ENCODE measurements at places on chromosomes 6 and 20. TPM values are rescaled to one million over a fixed set of nuclear protein-coding genes. Genes with fewer than 3 reads are reported as not detected.

- peak; percentile 53 for DNase-seq
Measured at GRCh38 chr20:46027245-46027853, 1.7 kb upstream of the SLC12A5 start.

DNA sequence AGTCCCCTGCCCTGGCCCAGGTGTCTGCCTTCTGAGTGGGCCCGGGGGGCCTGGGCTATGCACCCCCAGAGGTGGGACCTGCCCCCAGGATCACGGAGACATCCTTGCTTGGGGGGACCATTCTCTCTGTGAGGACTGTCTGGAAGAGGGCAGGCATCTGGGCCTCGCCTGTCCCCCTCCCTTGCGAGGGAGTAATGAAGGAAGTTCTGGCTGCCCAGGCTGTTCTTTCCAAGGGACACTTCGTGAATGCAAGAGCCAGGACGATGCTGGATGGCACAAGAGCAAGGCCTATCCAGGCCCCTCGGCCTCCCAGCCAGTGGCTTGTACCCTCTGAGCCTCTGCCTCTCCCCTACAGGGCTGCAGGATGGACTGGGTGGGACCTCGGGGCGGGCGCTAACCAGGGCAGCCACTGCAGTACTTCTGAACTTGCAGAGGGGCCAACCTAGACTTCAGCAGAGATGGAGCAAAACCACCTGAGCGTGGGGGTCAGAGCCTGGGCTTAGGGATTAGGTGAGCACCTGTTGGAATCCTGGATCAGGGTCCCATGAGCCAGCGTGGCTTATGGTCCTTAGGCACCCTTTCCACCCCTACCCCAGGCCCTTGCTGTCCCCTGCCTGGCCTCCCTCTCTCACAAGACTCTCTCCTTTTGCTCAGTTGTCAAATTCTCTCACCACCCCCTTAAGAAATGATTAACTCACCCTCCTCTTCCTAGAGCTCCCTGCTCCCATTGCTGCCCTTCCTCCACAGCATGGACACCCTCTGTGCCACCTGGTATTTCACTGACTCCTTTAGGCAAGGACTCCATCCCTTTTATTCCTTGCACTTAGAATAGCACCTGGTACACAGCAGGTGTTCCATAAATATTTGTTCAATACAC lies 53.2 kb downstream of the CTCFL start:
- no peak for DNase-seq

DNA sequence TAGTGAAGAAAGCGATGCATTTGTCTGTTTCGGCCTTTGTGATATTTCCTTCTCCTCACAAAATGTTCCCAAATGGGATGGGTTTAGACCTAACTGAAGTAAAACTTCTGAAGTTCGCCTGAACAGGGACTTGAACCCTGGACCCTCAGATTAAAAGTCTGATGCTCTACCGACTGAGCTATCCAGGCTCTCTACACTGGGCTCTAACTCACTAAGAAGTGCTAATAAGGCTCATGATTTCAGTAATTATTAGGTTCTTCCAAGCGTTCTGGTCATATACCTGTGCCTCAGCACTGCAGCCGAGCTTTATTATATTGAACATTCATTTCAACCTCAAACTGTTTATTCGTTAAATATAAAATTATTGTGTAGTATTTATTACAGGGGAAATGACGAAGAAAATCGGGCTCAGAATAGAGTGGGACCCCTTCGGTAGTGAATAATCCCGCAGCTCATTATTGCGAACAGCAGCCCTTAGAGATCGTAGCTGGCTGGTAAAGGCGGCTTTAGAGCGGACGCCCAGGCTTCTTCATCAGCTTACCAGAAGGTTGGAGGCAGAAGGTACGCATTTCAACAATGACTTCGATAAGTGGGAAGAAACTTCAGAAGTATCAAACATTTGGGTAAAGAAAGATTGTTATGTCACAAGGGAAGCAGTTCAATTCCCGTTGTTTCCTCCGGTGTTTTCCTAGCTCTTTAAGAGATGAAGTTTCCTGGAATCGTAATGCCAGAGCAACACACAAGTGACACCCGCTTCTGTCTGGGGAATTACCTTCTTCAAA lies 119.0 kb upstream of the ZNF184 start:
- peak; percentile 53 for DNase-seq

GRCh38 chr20:50844430-50845100 lies 49.7 kb downstream of the BCAS4 start:
- DNase-seq: no peak

DNA sequence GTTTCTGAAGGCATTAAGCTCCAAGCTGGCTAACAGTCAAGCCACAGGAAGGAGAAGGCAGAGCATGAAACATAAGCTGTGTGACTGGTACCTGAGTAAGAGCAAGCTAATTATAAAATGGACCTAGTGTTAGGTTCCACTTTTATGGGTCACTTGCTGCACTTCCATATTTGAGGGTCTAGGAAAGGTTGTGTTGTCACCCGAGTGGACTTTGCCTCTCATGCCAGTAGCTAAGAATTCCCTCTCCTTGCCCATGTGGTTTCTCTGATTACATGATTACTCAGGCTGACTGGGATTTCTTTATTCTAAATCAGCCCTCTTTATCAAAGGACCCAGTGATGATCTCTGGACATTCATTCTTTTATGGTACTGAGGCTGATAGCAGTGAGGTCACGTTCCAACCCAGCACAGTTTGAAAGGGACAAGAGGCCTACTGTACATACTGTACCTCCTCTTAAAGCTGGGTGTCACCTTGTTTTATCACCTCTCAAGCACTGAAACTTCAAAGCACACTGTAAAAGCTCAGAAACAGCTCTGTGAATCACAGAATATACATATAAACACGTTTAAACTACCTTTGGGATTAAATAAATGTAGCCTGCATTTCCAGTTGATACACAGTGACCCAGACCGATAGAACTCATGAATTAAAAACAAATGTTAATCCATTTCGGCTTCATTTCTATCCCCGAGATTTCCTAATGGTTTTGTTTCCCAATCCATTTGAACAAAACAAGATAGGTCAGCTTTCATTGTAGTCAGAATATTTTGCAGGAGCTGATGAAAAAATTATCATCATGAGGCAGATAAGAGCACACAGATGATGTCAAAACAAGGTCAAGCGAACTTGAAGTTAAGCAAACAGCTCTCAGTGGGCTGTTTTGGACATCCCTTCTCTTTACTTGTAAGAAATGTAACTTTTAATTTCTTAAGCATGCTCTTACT lies 96.5 kb downstream of the ALDH8A1 start:
- no peak for DNase-seq

- no peak for DNase-seq
Measured at GRCh38 chr20:32240205-32240604, 32.5 kb downstream of the POFUT1 start.

- no peak for DNase-seq
Measured at GRCh38 chr6:44498436-44498835, 110.9 kb downstream of the CDC5L start.

The CHRNA4 gene
- 0.84 TPM for total RNA-seq

The KHDC1 gene
- total RNA-seq: 1.5 TPM

The KPNA5 gene
- total RNA-seq: 6.1 TPM

The GRM1 gene
- total RNA-seq: not detected
